Amygdala (tissue), 56 donors: ENCODE measurements at places on chromosomes 7 and 10.

GRCh38 chr7:15418264-15418663 lies 143.6 kb downstream of the AGMO start:
- no peak for DNase-seq

DNA sequence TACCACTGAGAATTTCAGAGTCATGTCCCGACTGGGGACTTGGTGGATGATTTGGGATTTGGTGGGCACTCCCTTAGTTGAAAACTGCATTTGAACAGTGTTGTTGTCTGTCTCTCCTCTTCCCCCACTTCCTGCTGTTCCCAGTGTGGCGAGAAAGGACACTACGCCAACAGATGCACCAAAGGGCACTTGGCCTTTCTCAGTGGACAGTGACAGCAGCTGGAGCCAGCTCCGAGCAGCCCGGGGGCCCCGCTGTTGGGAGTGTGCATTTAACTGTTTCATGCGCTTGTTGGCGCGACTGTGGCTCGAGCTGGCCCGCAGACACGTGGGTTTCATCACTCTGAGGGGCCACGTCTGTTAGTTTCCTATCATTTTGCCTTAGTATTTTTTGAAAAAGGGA lies 9.7 kb downstream of the ATP5MF start:
- no peak for DNase-seq

- no peak for DNase-seq
These were observed 7.8 kb downstream of the ABLIM1 start for GRCh38 chr10:114650266-114650665.

DNA sequence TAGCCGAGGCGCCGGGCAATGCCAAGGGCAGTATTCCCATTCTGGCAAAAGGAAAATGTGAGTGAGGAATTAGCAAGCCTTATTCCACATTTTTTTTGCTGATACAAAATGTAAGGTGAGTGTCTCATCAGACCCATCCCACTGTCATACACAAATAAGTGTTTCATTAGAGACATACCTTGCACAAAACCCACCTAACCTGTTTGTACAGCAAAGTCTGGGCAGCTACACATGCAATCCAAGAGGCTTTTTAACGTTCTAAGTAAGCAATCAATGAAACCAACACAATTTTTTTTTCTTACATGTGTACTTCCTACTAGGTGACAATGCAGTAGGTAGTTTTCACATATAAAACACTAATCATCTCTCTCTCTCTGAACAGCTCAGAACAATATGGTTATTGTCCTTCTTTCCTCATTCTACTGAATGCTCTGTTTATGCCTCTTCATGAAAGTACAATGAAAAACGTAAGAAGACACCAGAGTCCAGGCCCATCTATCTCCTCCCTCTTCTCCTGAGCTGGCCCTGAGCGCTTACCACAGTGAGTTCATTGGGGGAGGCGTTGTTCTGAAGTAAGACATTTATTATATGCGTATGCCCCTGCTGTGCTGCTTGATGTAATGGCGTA lies 217.2 kb downstream of the ANK3 start:
- DNase-seq: no peak

DNA sequence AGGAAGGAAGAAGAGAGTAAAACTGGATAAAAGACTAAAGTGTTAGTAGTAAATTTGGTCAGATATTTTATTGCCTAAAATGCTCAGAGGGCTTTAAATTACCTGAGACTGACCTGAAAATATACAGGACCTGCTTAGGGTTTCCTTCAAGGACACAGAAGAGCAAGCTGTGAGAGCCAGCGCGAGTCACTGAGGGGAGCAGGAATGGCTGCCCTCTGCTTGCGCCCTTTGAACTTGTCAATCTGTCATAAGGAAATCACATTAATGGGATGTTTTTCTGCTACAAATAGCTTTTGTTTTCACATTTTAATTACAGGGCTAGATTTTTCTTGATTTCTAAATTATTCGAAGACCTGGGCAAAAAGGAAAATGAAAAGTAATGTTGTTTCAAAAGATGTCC lies 26.9 kb downstream of the DNAJB9 start:
- no peak for DNase-seq

DNA sequence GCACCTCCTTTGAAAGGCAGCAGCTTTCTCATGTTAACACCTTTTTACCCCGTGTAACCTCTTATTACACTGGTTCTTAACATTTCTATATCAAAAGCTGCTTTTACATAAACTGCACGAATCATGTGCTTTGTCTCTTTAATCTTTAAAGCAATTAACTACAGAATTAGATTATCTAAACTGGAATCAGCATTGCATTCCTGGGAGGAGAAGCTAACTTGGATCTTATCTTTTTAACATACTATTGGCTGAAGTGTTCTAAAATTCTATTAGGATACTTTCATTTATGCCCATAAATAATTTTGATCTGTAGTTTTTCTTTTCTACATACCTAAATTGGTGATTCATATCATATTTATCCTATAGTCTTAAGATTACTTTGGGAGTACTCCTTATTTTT lies 428.4 kb upstream of the IGFBP3 start:
- no peak for DNase-seq
